GM04503 (cell line): ENCODE measurements at places on chromosomes 7 and 10.

DNA sequence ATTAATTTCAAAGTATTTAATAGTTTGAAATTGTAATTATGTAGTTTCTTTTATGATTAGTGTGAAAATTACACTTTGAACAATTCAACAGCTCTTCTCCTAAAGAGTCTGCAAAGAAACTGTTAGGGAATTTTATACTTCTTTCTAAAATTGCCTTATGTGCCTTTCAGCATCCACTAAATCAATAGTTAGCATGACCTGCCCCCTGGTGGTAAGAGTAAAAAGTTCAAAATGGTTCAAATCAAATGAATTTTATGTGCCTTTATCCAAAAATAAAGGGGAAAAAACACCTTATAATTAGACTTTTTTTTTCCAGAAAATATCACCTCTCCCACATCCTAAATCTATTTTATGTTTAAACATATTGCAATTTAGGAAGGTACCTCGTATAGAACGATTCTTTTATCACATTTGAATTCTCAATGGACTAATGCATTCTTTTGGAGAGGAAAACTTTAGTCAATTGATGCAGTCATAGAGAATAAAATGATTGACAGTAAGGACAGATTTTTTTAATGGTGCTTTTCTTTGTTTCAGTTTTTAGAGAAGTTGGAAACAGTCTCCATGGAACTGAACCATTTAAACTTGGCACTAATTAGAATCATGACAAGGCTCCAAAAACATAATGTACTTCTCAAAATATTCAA is 163.7 kb downstream of the SEMA3D start:
- no peak for DNase-seq

GRCh38 chr10:24519950-24520349 is 203.7 kb downstream of the ARHGAP21 start:
- no peak for DNase-seq

DNA sequence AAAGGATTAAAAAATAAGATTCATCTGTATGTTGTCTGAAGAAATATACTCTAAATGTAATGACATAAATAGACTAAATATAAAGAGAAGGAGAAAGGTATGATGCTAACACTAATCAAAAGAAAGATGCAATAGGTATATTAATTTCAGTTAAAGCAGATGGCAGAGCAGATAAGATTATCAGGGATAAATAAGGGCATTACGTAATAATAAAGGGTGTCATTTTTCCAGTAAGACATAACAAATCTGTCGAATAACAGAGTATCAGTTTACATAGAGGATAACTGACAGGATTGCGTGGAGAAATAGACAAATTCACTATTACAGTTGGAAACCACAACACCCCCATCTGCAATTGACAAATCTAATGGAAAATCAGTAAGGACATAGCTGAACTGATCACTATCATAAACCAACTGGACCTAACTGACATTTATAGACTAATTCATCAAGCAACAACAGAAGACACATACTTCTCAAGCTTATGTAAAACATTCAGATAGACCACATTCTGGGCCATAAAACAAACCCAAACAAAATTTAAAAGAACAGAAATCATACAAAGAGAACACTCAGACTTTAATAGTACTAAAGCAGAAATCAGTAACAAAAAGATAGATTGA is 384.1 kb upstream of the COBL start:
- DNase-seq = no peak

- no peak for DNase-seq
Observed at GRCh38 chr10:125797994-125798662, 22.5 kb upstream of the MMP21 start.

DNA sequence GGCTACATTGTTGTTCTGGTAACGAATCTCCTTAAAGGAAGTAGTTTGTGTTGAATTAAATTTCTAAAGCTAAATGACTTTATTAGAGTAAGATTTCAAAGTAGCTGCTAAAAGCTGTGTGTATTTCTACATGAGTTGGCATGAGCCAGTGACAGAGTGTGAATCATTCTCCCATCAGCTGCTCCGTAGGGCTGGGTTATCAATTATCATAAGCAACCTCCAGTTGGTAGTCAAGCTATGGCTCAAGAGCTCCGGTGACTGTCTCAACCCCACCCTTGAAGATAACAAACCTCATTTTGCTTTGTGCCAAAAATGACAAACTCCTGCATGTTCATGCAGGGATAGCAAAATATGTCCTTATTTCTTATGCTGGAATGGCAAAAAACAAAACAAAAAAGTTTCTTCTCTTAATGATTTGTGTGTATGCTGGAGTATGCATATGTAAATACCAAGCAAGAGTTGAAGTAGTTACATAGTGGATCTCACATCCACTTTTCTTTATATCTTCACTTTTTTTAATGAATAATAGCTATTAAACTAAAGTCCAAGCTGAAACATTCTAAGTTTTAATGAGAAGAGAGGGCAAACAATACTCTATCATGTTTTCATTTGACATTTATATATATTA is 249.4 kb downstream of the CACNA2D1 start:
- no peak for DNase-seq

GRCh38 chr7:114969096-114969495 is 47.2 kb downstream of the MDFIC start:
- no peak for DNase-seq

GRCh38 chr7:142434666-142435167 is 176.9 kb upstream of the PRSS58 start:
- no peak for DNase-seq

DNA sequence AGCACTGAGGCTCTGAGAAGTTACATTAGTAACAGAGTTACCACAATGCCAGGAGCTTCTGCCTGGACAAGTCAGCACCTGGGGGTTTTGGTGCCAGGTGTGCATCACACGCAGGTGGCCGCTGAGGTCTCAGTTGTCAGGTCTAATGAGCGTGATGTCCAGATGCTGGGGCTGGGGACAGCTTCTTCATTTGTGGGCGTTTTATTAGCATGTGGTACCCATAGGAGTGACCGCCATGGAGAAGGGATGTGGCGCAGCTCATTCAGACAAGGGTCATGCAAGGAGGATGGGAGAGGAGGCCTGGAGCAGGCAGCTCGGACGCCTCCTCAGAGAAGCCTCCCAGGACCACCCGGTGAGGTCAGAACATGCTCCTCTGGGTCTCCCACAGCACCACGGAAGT is 27.8 kb downstream of the FAM241B start:
- no peak for DNase-seq

DNA sequence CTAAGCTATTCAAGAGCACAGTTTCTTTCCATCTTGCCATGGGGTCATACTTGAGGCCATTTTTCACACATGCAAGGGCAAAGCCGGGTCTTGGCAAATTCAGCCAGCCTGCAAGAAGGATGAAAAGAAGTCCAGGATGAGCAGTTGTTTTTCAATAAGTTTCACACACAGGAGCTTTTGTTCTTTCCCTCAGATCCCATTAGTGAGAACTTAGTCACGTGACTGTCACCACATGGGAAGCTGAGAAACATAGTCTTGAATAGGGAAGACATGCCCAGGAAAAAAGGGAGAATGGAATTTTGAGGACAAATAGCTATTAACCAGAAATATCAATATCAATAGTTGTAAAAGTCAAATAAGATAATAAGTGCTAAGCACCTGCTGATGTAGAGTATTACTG is 137.7 kb downstream of the AHR start:
- no peak for DNase-seq

GRCh38 chr7:7131273-7131672 is 51.1 kb upstream of the C1GALT1 start:
- no peak for DNase-seq

DNA sequence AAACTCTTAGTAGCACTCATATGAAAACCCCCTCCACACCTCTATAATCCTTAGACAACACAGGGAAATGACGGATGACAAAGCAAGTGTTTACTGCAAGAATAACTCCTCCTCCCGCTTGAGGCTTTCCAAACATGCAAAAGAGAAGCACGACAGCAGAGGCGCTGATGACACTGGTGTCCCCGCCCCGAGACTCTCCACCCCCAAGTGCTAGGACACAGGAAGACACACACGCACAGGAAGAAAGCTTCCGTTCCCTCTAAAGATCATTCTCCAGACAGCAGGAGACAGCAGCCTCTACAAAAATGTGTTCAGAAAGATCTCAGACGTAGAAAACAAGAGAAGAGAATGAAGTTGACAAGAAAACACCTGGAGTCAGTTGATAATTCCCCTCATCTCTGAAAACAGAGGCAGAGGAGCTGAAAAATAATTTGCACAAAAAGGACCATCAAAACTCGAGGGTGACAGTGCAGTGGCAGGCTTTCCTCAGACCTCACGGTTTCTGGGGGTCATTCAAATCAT is 90.2 kb downstream of the DLG5 start:
- DNase-seq = peak; percentile 59

- no peak for DNase-seq
Observed at GRCh38 chr10:78605800-78606350, 462.9 kb upstream of the ZMIZ1 start.

DNA sequence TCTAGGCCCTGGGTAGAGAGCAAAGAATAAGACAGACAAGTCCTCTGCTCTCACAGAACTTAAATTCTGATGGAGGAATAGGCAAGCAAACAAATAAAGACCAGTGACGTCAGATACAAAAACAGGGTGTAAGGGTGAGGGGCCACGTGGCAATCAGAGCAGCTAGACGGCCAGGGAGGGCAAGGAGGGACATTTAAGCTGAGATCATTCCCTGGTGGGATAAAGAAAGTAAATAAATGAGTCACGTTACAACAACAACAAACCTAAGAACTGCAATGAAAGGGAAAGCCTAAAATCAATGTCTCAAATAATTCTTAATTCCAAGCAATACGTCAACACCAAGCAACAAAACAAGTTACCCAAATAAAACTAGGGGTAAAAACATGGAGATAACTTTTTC is 21.8 kb downstream of the STN1 start:
- no peak for DNase-seq

DNA sequence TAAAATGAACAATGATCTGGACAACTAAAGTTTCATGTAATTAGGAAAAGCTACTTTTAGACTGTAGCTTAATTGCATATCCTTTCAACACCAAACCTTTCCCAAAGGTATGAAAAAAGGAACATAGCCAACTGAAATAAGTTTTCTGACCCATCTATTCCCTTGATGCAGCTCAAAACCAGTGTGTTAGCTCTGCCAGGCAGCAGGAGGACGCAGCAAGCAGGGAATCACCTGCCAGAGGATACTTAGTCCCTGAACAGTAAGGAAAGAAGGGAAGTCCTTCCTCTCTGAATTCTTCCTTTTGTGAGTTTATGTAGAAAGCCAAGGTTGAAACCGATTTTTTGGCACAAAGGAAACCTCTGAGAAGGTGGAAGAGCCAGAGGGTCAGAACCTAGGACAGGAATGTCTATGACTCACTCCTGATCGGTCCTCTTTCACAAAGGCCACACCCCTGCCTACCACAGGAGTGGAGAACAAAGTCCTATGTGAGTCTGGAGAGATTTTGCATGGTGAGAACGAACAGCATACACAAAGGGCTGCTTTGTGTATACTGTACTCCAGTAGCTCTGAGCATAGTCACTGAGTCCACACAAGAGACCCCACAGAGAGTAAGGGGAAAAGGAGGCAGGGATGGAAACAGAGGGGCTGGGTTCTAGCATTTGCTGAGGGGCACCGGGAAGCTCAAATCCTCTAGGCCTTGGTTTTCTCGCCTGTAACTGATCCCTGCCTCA is 68.8 kb upstream of the GSDME start:
- DNase-seq = no peak

- DNase-seq = no peak
Observed at GRCh38 chr7:34133983-34134782, 228.8 kb downstream of the BMPER start.

DNA sequence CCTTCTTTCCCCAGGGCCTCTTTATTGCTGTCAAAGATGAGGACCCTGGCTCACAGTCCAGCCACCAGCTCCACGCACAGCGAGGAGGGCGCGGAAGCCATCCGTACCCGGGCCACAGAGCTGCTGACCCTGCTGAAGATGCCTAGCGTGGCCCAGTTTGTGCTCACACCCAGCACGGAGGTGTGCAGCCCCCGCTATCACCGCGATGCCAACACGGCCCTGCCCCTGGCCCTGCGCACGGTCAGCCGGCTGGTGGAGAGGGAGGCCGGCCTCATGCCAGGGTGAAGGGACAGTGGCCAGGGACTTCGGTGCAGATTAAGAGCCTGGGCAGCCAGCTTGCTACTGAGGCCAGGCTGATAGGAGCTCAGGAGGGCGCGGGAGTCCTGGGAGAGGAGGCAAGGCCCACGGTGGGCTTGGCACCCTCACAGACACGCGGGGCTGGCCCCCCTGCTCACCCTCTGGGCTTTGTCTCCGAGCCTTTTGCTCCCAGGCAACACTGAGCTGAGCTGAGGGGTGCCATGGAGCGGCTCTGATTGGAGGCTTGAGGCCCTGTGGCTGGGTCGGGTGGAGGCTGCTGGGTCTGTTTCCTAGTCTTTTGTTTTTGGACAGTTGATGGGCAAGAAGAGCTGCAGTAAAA is 15.8 kb downstream of the AP5Z1 start:
- DNase-seq = no peak

- no peak for DNase-seq
Observed at GRCh38 chr7:8360564-8361153, 72.8 kb upstream of the NXPH1 start.

DNA sequence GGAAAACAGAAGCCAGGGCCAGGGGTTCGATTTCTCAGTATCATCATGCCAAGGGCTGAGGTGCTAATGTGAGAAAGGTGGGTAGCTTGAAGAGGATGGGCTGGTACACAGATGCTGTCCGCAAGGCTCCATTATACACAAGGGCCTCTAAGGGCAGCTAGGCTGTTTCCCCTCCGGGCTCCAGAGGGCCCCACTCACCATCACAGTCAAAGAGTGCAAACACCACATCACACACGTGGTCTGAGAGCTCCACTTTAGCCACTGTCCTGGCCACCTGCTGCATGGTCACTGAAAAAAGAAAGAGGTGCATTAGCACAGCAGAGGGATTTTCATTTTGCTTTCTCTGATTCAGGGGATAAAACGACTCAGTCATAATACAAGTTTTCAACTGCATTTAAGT is 20.9 kb upstream of the DNAJB12 start:
- DNase-seq = no peak

- DNase-seq = no peak
Observed at GRCh38 chr7:95396136-95397032, at the start of gene PON3. Gene PON3 (minus strand): TSS chr7:95396375. CDS start chr7:95396350, 25 bp downstream.

- no peak for DNase-seq
Observed at GRCh38 chr7:94406696-94407095, 12.0 kb downstream of the COL1A2 start.

DNA sequence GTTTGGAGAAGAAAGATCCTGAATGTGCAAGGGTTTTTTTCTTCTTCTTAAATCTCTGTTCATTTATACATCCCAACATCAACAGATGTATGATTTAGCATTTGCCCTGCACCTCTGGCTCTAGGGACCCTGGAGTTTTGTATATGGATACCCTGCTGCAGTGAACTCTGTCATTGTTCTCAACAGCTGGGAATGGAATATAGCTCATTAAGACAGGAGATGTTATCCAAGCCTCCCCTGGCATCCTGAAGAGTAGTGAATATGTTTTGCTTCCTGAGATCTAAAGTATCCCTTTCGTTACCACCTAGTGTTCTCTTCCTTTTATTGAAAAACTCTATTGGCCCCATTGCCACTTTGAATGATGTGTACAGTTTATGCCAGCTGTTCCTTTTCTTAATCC is 275.9 kb downstream of the EXOC4 start:
- DNase-seq = no peak

- DNase-seq = no peak
Observed at GRCh38 chr7:30796105-30796869, 25.1 kb downstream of the MINDY4 start.
